ENCODE measurements at places on chromosomes 1 and 21. TPM values are rescaled to one million over a fixed set of nuclear protein-coding genes. Genes with fewer than 3 reads are reported as not detected.

The NIPAL3 gene
- 119 TPM for total RNA-seq

The RNU1-2 gene
- under 0.01 TPM for total RNA-seq

The MNDA gene
- not detected for total RNA-seq

The SGIP1 gene
- total RNA-seq: 50.0 TPM

The MIXL1 gene
- total RNA-seq: not detected

The PCBP3 gene
- total RNA-seq: 16.7 TPM

The PRAMEF4 gene
- not detected for total RNA-seq

The C1QTNF12 gene
- total RNA-seq: 1.1 TPM

The ZNF672 gene
- 20.8 TPM for total RNA-seq

The LRRC53 gene
- not detected for total RNA-seq

The MAP3K21 gene
- total RNA-seq: 0.36 TPM

The MX2 gene
- 7.9 TPM for total RNA-seq

The FOXD2 gene
- total RNA-seq: 0.24 TPM

The FAM72B gene
- total RNA-seq: 1.8 TPM

The OR2G3 gene
- not detected for total RNA-seq

The PIK3R3 gene
- total RNA-seq: 7.5 TPM

The AMY1A gene
- total RNA-seq: not detected

The CDK18 gene
- 2.6 TPM for total RNA-seq

The TTC34 gene
- total RNA-seq: 0.16 TPM

The TPRG1L gene
- 17.8 TPM for total RNA-seq

The FCRL4 gene
- not detected for total RNA-seq
